ENCODE measurements at places on chromosomes 13 and 19.
A peak's percentile ranks its signal among the peaks of the same experiment; 100 is the strongest.

- DNase-seq, result no peak
Measured at GRCh38 chr13:36673352-36673751, 468 bp upstream of the SERTM1 start.

- no peak for DNase-seq
Measured at GRCh38 chr19:35267353-35267817, 1.4 kb upstream of the USF2 start.

DNA sequence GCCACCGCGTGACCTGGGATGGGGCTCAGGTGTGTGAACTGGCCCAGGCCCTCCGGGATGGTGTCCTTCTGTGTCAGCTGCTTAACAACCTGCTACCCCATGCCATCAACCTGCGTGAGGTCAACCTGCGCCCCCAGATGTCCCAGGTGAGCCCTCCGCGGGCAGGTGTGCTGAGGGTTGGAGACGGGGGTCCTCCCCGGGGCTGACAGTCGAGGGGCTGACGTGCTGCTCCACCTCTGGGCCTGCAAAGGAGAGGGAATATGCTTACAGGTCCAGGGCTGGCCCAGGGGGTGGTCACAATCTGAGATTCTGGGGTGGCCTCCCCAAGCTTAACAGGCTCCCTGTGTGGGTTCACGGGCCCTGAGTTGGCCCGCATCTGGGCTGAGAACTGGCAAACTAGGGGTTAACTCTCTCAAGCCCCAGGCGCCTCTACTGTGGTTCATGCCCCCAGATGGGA is 386 bp downstream of the VAV1 start:
- no peak for DNase-seq

GRCh38 chr13:113656831-113657671 is 947 bp downstream of the ATP4B start:
- no peak for DNase-seq

DNA sequence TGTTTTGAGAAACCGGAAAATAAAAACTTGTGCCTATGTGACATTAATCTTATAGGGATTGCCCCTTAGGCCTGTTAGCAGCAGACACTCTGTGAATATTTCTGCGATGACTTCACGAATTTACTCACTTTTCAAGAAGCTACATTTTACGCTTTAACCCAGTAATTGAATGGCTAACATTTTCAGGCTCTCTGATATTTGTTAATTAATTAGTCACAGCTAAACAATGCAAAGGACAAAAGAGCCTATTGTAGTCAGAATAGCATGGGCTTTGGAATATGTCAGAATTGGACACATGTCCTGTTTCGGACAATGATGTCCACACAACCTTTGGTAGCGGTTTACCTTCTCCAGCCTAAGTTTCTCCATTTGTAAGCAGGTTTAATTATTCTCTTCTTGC is 506.6 kb downstream of the EFNB2 start:
- DNase-seq, result no peak

DNA sequence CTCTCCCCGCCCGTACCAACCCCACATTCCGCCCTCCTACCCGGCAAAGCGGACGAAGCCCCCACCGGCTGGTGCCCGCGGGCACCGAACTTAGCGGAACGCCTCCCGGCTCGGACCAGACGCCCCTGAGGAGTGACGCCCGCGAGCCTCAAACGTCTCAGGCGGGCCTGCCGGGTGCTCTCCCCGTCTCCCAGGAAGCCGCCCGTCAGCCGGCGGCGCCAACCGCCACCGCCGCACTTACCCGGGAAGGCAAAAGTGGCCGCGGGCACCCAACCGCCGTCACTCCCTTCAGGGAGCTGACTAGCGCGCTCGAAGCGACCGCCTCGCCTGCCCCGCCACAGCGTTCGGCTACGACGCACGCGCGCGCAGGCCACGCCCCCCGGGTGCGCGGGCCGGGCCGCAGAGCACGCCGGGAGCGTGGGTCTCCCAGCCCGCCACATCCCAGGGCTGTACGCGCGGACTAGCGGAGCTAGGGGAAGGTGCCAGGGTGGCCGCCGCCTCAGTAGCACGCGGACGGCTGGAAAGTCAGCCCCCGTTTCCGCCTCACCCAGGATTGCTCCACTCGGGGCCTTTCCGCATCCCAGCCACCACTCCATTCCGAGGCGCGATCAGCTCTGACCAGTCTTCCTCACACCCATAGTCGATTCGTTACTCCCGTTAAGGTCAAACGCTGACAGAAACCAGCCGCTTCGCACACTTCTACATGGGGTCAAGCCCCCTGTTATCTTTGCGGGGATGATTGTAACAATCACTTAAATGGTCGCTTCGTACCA is at the start of gene TEX30:
TSS of gene TEX30 (minus strand) at position 346 of the 773 bp plus-strand sequence. CDS start 3,760 bp downstream, outside the sequence.
- peak; percentile 89 for DNase-seq

DNA sequence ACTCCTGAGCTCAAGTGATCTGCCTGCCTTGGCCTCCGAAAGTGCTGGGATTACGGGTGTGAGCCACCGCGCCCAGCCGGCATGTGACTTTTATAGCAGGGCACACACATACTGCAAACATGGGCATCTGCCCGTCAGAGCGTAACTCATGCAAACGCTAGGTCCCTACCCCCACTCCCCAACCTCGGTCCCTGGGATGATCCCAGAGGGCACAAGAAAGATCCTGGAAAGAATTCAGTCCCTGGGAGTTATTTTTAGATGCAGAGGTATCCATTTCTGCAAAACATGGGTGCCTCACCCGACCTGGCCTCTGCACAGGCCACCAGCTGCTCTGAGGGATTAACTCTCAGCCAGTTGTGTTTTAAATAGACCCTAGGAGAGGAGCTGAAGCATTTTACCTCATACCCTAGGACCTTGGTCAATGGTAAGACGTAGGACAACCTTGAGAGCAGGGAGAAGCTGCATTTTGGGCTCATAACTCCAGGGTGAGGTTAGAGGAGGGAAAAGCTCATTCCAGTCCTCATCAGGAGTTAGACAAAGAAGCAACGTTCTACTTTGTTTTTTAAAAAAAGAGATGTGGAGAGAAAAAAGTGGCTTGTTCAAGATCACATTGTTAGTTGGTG is 10.8 kb downstream of the TMEM38A start:
- DNase-seq, result no peak

- no peak for DNase-seq
Measured at GRCh38 chr13:32472194-32472621, 44.3 kb upstream of the N4BP2L1 start.

GRCh38 chr13:82458169-82458568 is 1424.1 kb downstream of the SLITRK1 start:
- no peak for DNase-seq

DNA sequence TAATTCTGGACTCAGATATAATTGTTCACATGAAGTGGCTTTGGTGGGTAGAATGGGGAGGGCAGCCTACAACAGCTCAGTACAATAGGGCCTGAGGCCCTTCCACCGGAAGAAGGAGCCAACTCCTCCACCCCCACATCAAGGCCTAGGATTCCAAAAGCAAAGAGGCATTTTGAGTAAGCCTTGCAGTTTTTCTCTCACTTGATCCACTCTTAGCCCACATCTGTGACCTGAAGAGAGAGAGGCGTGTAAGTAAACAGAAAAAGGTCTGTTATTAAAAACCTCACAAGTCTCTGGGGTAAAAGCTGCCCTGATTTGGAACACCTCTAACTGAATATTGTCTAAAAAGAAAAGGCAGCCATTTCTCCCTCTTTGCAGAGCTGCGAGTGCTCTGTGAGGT is 214.1 kb upstream of the KL start:
- no peak for DNase-seq

DNA sequence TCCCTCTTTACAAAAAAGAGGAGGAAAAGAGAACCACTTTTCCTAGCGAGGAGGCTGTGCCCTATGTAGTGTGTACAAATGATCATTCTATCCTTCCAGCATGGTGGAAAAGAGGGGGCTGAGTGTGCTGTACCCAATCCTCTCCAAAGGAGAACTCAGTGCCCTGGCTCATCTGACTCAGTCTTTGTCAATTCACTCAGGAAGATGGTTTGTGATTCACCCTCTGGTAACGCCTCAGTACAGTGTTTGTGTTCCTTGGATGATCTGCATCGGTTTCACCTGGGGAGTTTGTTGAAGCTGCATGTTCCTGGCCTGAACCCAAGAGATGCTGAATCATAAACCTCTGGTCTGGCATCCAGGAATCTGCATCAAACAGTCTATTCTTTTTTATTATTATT is 18.3 kb upstream of the ENOX1 start:
- no peak for DNase-seq

DNA sequence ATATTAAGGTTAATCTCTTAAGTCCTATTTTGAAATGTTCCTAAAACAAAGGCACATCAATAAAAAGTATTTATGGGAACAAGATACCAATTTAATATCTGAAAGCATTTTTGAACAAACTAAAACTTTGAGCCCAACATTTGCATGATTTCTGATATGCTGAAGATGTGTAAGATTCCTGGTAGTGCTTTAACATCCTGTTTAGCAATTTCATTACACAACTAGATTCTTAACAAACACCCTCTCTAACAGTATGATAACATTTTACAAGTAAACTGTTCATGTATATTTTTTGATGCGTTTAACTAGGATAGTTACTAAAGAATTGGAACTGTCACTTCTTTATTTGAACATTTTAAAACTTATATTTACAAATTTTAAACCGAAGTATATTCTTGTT is 63.9 kb downstream of the DACH1 start:
- no peak for DNase-seq

Measured in central memory CD4-positive, alpha-beta T cell (primary cell).